ENCODE measurements at places on chromosomes 3 and 15.

- no peak for DNase-seq
Observed at GRCh38 chr3:94431876-94432570, 369.2 kb downstream of the NSUN3 start.

DNA sequence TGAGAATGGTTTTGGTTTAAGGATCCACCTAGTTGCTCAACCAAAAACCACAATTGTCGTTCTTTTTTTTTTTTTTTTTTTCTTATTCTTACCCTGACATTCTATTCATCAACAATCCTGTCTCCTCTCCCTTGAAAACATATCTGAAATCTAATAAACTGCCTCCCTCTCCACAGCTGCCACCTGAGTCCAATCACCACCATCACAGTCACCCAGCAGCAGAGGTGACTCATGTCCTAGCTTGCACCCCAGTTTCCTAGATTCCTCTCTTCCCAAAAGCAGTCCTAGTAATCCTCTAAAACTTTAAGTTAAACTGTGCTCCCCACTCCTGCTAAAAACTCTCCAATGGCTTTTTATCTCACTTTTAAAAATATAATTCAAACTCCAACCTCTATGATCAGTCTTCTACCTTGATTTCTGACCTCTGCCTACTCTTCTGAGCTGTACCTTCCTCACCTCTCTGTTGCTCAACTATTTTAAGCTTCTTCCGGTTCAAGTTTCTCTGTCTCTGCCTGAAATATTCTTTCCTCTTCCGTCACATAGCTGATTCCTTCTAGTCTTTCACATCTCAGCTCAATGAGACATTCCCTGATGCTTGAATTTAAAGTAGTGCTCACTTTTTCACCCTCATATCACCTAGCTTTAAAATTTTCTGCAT lies 33.7 kb upstream of the RBMS3 start:
- DNase-seq: no peak

DNA sequence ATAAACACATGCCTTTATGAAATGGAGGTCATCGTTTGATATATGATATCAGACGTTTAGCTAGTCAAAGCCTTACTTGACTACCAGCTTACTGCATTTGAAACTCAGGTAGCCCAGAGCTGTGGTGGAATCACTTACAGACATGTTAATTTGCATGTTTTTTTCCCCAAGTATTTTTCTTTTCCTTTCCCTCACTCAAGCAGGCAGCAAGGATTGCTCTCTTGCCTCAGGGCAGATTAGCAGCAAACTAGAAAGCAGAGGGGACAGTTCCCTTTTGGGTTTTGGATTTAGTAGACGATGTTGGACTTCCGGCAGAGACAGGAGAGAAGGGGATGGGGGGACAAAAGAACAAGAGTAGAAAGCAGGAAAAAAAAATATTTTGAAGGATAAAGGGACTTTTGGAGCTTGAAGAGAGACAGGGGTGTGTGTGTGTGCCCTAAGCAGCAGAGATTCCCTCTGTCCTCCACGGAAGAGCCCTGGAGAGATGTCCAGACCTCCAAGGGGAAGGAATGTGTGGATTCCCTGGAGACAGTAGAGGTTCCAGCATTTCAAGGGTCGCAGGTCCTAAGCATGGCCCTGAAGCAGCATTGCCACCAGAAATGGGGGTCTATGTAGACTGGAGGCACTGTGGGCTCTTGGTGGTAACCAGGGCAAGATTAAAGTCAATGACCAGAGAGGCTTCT lies 86.8 kb upstream of the CADPS start:
- no peak for DNase-seq

DNA sequence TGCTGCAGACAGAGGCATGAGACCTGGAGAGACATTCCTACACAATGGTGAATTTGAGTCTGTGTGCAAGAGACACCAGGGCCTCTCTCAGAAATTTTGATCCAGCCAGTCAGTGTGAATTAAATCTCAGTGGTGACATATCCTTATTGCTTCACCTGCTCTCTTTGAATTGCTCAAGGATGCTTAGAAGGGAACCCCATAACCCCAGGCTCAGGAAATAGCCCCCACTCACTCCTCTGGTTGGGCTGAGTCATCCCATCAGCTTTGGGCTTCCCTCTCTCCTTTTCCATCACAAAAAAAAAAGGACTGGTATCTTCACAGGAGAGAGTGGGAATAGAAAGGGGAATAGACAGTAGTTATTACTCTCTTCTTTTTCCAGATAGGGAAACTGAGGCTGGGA lies 33.0 kb upstream of the LARS2 start:
- DNase-seq: no peak

- DNase-seq: no peak
Observed at GRCh38 chr3:107798381-107798780, 275.6 kb downstream of the BBX start.

GRCh38 chr15:77783636-77784035 lies 150.9 kb upstream of the LINGO1 start:
- no peak for DNase-seq

DNA sequence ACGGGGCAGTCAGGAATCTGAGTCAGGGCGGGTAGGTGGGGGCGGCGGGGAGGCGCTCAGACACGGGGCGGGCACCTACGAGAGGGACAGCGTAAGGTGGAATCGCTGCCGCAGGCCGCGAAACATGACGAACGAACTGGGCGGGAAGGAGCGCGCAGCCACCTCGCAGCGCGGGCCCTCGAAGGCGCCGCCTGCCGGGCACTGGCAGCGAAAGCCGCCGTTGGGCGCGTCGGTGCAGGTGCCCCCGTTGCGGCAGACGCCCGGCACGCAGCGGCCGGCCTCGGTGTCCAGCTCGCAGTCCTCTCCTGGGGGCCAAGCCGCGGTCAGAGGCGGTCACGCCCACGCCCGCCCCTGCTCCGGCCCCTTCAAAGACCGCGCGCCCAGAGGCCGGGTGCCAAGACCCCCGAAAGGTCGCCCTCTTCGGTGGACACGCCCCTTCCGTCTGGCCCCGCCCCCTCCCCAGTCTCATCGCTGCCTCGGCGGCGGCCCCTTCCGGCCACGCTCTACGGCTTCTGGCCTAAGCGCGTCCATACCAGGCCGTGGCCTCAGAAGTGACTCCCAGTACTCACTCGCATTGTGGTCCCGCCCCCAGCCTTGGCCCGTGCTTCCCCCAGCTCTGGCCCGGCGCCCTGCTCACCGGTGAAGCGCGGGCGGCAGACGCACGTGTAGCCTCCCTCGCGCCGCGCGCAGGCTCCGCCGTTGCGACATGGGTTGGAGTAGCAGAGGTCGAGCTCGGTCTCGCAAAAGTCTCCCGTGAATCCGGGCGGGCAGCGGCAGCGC lies 6.4 kb downstream of the CELSR3 start:
- peak; percentile 45 for DNase-seq

GRCh38 chr3:15977598-15978232 lies 179.9 kb upstream of the ANKRD28 start:
- no peak for DNase-seq

GRCh38 chr3:14152963-14153355 lies 25.4 kb downstream of the XPC start:
- no peak for DNase-seq

DNA sequence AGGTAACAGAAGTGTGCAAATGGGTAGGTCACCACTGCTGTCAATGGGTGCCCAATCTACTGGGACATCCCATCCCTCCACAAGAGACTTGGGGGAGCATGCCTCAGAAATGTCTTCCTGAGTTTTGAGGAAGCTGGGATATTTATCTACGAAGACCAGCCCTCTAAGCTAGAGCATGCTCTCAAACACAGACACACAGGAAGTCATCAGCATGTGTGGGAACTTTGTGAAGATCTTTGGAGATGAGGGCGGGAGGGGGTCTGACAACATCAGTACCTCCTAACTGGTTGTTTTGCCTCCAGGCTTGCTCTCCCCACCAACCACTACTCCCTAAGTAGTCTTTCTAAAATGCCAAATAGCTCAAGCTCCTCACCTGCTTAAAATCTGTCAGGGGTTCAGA lies 3.5 kb upstream of the MEF2A start:
- DNase-seq: no peak

- no peak for DNase-seq
Observed at GRCh38 chr15:52013151-52013791, 5.7 kb upstream of the MAPK6 start.

GRCh38 chr3:183816681-183817510 lies 8.5 kb downstream of the MAP6D1 start:
- DNase-seq: no peak

GRCh38 chr3:55690177-55690576 lies 203.1 kb upstream of the WNT5A start:
- no peak for DNase-seq

GRCh38 chr15:48582452-48583247 lies 62.9 kb downstream of the FBN1 start:
- DNase-seq: no peak

- no peak for DNase-seq
Observed at GRCh38 chr3:126907557-126907956, 75.4 kb upstream of the PLXNA1 start.

GRCh38 chr3:51257870-51258269 lies 127.2 kb upstream of the MANF start:
- DNase-seq: no peak

DNA sequence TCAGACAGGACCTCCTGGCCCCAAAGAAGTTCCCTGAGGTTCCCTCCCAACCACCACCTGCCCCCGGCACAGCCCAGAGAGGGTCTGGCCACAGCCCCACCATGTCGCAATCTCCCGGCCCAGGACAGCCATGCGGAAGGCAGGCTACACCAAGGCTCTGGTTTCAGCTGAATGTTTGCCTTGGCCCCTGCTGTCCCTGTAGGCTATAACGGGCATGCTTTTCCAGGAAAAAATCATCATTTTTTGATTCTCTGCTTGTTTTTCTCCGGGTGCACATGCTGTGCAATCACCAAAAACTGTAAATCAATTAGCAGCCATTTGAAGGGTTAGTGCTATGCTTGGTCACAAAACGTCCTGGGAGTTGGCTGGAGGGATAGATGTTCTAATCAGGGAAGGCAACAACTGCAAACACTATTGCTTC lies 142.7 kb upstream of the IGF1R start:
- no peak for DNase-seq

GRCh38 chr3:109984976-109985375 lies 647.6 kb upstream of the DPPA4 start:
- DNase-seq: no peak

- DNase-seq: no peak
Observed at GRCh38 chr3:24550588-24550987, 55.9 kb upstream of the THRB start.

DNA sequence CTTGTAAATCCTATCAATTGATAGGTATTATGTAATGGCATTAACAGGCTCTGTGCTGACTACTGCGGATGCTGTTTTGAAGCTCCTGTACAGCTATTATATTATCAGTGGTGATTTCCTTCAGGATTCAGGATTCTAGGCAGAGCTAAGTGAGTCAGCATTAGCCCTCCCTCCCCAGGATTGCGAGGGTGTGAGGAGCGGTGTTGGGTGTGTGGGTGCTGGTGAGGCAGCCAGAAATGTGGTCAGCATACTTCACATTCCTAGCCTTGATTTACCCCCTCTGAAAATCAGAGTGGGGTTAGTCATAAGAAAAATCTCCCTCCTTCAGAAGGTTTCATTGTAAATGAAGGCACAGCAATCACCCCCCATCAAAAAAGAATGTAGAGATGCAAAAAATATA lies 72.5 kb downstream of the SNTN start:
- DNase-seq: no peak

GRCh38 chr3:143255739-143256138 lies 136.2 kb downstream of the CHST2 start:
- no peak for DNase-seq

DNA sequence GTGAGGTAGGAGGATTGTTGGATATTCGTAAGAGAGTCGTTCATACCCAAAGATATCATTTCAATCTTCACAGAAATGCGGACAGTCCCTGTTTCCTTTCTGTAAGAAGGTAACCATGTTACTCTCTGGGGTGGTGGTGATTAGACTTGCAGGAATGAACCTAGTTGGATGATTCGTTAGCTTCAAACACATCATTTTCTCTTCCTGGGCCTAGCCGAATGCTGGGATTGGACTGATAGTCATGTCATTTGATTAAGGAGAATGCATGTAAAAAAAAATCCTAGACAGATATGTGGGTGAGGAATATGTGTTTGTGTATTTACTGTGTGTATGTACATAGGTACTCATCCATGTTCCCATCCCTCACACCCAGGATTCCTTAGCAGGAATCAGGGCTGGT lies 12.4 kb downstream of the SLCO3A1 start:
- DNase-seq: no peak

- DNase-seq: no peak
Observed at GRCh38 chr3:111362381-111363009, 179.5 kb upstream of the CD96 start.

- no peak for DNase-seq
Observed at GRCh38 chr15:76060118-76060989, 569 bp downstream of the TMEM266 start.

DNA sequence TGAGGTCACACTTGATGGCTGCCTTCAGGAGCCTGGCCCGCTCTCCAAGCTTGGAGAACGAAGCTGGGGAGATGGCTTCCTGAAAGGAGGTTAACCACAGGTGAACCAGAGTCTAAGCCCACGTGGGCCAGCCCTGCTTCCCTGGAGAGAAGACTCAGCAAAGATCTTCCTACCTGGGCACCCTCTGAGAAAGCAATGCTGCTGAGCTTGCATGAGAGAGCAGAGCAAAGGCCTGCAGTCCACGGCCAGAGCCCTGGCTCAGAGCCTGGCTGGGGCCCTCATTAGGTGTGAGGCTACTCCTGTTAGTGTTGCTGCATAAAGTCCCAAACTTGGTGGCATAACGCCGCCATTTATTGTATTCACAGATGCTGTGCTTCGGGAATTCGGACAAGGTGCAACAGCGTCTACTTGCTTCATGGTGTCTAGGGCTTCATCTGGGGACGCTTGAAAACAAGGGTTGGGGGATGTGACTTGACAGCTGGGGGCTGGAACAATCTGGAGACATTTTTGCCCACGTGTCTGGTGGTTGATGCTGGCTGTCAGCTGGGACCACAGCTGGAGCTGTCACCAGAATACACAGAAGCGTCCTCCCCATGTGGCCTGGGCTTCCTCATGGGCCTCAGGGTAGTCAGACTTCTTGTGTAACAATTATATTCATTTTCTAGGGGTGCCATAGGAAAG lies 87.9 kb upstream of the MEF2A start:
- no peak for DNase-seq

GRCh38 chr3:130743354-130743753 lies 3.3 kb downstream of the PIK3R4 start:
- DNase-seq: no peak

- DNase-seq: no peak
Observed at GRCh38 chr3:175308097-175308496, 449.0 kb downstream of the NAALADL2 start.

GRCh38 chr3:126487151-126487771 lies 11.6 kb upstream of the ZXDC start:
- no peak for DNase-seq
